Cardiac atrium fibroblast (primary cell): ENCODE measurements at places on chromosomes 6 and 20. TPM values are rescaled to one million over a fixed set of nuclear protein-coding genes. Genes with fewer than 3 reads are reported as not detected.

The ENPP4 gene
- total RNA-seq: 0.36 and 1.1 TPM in 2 replicates

The PSMB1 gene
- total RNA-seq: 231 and 292 TPM in 2 replicates

The BPIFB4 gene
- not detected in 2 replicates for total RNA-seq

The SEMG1 gene
- total RNA-seq: not detected in 2 replicates

The ACTL10 gene
- 2.4 and 4.5 TPM in 2 replicates for total RNA-seq

The TEAD3 gene
- total RNA-seq: 12.5 and 13.0 TPM in 2 replicates

The COL11A2 gene
- 0.16 and 0.18 TPM in 2 replicates for total RNA-seq

The RCAN2 gene
- 0.16 TPM in 1 of 2 replicates, not detected in the other for total RNA-seq

The KHDC1L gene
- not detected in 2 replicates for total RNA-seq

The CGA gene
- total RNA-seq: not detected in 2 replicates

The ALDH5A1 gene
- 1.4 and 1.6 TPM in 2 replicates for total RNA-seq

The ARMC12 gene
- 0.49 TPM in 1 of 2 replicates, not detected in the other for total RNA-seq

The B4GALT5 gene
- 17.1 and 32.4 TPM in 2 replicates for total RNA-seq

The OSBPL2 gene
- 19.5 and 20.3 TPM in 2 replicates for total RNA-seq

The B3GAT2 gene
- not detected in 2 replicates for total RNA-seq

The FAM83C gene
- total RNA-seq: not detected in 2 replicates

The EBF4 gene
- 0.49 and 1.4 TPM in 2 replicates for total RNA-seq

The SALL4 gene
- total RNA-seq: not detected in 2 replicates

The GJA10 gene
- not detected in 2 replicates for total RNA-seq

The COL12A1 gene
- 179 and 194 TPM in 2 replicates for total RNA-seq

The SLC17A2 gene
- not detected in 2 replicates for total RNA-seq

The LGSN gene
- not detected in 2 replicates for total RNA-seq

The CHRNA4 gene
- not detected in 2 replicates for total RNA-seq

The HCK gene
- total RNA-seq: not detected in 2 replicates

The RIMS1 gene
- not detected in 2 replicates for total RNA-seq

The MYLK4 gene
- 0.90 and 0.97 TPM in 2 replicates for total RNA-seq

The XKR7 gene
- not detected in 2 replicates for total RNA-seq

The DACT2 gene
- total RNA-seq: 7.8 and 17.2 TPM in 2 replicates

The HLA-DQA1 gene
- total RNA-seq: not detected in 2 replicates

The ECHDC1 gene
- 63.5 and 72.3 TPM in 2 replicates for total RNA-seq

The UST gene
- total RNA-seq: 16.6 and 20.1 TPM in 2 replicates

The LAMA4 gene
- total RNA-seq: 172 and 211 TPM in 2 replicates

The PRL gene
- total RNA-seq: not detected in 2 replicates

The SEL1L2 gene
- not detected in 2 replicates for total RNA-seq

The PLAGL2 gene
- total RNA-seq: 2.2 and 3.7 TPM in 2 replicates

The ZSCAN16 gene
- total RNA-seq: 3.4 TPM in 1 of 2 replicates, not detected in the other

The TUBB2A gene
- 106 and 110 TPM in 2 replicates for total RNA-seq

The PPIL6 gene
- 0.36 and 3.1 TPM in 2 replicates for total RNA-seq
